ENCODE measurements at places on chromosomes 13 and 19. TPM values are rescaled to one million over a fixed set of nuclear protein-coding genes. Genes with fewer than 3 reads are reported as not detected.

DNA sequence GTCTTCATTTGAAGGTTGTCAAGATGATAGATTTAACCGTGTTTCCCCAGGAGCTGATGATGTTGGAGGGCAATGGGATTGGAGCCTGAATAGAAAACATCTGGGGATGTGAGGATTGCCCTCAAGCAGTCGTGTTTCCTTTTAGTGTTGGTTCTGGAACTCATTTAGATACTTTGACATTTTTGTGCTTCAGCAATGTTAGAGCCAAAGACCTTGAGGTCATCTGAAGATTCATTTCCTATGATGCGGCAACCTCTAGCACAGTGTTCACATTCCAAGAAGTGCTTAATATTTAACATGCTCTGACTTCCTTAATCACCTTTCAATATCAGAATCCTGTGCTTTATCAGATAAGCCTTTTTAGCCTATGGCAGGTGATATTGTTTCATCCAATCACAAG lies 82.7 kb downstream of the SLC10A2 start:
- no peaks in the 10 kb centered on the region for H3K36me3 ChIP-seq
- H3K27me3 ChIP-seq, result no peaks in the 10 kb centered on the region
- peaks cover 18% of the 10 kb centered on the region for H3K4me1 ChIP-seq
- no peak overlapping the region for H3K27ac ChIP-seq
- DNase-seq, result peak; percentile 57

- no peaks in the 10 kb centered on the region for H3K36me3 ChIP-seq
- H3K27ac ChIP-seq, result no peak overlapping the region
- H3K4me3 ChIP-seq, result no peak overlapping the region
- H3K27me3 ChIP-seq, result no peaks in the 10 kb centered on the region
- DNase-seq, result no peak
Measured at GRCh38 chr13:43776501-43777079, 10.2 kb downstream of the ENOX1 start.

DNA sequence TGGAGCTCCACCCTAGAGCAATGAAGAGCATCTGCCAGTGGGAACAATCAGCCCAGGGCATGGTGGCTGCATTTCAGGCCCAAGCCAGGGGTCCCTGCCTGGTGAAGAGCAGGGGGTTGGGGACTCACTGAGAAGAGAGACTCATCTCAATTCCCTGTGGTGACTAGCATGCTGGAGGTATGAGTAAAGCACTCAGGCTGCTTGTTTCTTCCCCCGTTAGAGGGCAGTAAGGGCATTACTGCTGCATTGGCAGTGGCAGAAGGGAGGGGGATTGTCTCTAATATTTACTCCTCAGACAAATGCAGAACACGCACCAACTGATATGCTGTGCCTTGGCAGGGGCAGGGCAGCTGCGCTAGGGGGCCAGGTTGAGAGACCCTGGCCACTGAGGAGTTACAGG lies 329.1 kb downstream of the SLITRK5 start:
- H3K27me3 ChIP-seq, result no peaks in the 10 kb centered on the region
- H3K27ac ChIP-seq, result no peak overlapping the region
- H3K4me1 ChIP-seq, result peaks cover 7% of the 10 kb centered on the region
- no peaks in the 10 kb centered on the region for H3K36me3 ChIP-seq

GRCh38 chr13:113548171-113548641 lies 36.3 kb upstream of the TFDP1 start:
- no peak for DNase-seq
- H3K27ac ChIP-seq, result no peak overlapping the region
- H3K4me3 ChIP-seq, result no peak overlapping the region
- peaks cover 5% of the 10 kb centered on the region for H3K4me1 ChIP-seq

DNA sequence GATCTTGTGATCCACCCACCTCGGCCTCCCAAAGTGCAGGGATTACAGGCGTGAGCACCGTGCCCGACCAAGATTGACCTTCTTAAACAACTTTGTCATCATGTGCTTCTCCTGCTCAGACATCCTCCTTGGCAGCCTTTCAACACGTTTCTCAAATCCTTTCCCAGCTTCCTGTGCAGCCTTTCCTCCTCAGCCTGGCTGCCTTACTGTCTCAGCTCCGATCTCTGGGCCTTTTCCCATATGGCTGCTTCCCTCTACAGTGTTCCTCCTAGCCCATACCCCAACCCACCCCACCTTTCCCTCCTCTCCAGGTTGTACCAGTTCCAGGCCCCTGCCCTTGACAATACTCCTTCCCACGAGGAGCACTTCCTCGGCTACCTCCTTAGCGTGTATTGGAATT lies 7.2 kb downstream of the PHF11 start:
- no peaks in the 10 kb centered on the region for H3K36me3 ChIP-seq
- no peak overlapping the region for H3K27ac ChIP-seq

Gene LIPE
- polyA plus RNA-seq, result 6.1 TPM

Data from keratinocyte (primary cell).